ENCODE measurements at places on chromosomes 2 and 18. TPM values are rescaled to one million over a fixed set of nuclear protein-coding genes. Genes with fewer than 3 reads are reported as not detected.

Gene HOXD4
- 0.98 TPM for total RNA-seq

DNA sequence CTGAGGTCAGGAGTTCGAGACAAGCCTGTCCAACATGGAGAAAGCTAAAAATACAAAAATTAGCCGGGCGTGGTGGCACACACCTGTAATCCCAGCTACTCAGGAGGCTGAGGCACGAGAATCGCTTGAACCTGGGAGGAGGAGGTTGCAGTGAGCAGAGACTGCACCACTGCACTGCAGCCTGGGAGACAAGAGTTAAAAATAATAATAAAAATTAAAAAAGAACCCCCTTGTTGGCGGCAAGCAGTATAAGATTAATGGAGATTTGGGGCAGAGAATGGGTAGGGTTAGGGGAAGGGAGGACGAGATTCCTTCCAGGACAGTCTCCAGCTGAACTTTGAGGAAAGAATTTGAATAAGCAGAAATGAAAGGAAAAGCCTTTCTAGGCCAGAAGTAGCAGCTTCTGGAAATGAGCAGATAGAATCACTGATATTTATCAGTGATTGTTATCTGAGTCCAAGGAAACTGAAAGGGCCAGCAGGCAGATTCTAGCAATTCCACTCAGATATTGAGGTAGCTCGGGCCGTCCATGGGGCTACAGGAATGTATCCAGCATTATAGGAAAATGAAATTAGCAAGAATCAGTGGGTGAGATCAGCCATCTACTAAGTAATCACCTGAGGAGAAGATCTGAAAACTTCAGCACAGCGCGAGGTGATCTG lies 7.0 kb upstream of the MYCN start:
- H3K27ac ChIP-seq: no peak overlapping the region
- H3K27me3 ChIP-seq: no peaks in the 10 kb centered on the region
- H3K36me3 ChIP-seq: no peaks in the 10 kb centered on the region
- H3K4me1 ChIP-seq: no peaks in the 10 kb centered on the region
- no peak overlapping the region for H3K4me3 ChIP-seq

DNA sequence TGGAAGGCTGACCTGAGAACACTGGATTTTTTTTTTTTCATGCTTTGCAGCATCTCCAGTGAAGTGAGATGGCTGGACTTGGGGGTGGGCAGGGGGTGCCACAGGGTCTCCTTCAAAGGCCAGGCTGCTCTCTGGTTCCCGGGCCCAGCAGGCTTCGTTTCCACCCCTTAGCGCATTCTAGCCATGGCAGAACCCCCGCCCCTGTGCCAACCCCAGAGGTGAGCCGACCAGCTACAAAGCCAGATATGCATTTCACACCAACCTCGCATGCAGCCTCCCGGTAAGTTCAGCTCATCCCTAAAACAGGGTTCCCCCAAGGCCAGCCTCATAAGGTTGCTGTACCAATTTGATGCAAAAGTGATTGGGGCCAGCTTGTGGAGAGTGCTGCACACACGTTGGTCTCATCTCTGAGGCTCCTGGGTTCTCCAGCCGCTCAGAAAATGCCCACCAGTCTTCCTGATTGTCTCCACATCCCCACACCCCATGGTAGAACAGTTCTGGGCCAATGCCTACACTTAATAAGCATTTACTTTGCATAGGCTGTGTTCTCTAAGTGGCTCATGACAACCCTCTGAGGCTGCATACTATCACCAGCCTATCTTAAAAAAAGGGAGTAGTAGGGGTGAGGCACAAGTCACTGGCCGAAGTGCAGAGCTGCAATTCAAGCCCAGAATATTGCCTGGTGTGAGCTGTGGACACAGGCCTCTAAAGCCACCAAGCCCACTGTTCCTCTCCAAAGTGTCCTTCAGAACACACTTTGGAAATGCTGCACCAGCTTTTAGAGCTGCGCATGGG lies 23.3 kb downstream of the SMAD7 start:
- DNase-seq: no peak
- peak overlapping the region; percentile 97 for H3K27ac ChIP-seq
- H3K27me3 ChIP-seq: no peaks in the 10 kb centered on the region
- no peak overlapping the region for H3K4me3 ChIP-seq

DNA sequence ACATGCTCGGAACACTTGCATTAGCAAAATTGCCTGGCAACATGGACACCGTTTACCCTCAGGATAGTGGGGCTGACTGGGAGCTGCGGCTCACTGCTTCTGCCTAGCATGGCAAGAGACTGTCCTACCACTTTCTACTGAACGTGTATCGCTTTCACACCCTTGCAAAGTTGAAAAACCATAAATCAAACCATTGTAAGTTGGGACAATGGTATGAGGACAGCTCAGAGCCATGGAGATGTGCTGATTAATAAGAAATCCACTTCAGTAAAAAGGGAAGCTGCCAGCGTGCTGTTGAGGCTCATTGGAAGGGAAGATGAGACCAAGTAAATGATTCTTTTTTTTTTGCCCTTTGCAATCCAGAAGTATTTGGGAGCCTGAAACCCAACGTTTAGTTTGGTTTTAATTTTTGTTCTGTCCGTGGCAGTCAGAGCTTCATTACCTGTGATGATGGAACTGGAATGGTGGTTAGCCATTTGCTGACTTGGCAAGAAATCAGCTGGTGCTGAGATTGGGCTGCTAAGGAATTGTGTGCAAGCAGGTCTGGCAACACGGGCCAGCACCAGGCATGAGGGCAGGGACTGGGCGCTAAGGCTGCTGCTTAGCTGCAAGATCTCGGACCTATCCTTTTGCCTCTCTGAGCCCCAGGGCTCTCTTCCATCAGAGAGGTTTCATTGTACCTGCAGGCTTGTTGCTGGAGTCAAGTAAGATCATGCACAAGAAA lies 75.5 kb upstream of the HS6ST1 start:
- H3K27ac ChIP-seq: no peak overlapping the region
- no peak overlapping the region for H3K4me3 ChIP-seq
- H3K4me1 ChIP-seq: no peaks in the 10 kb centered on the region
- no peak for DNase-seq

- no peaks in the 10 kb centered on the region for H3K36me3 ChIP-seq
- no peak overlapping the region for H3K4me3 ChIP-seq
- no peak overlapping the region for H3K27ac ChIP-seq
- no peaks in the 10 kb centered on the region for H3K27me3 ChIP-seq
- DNase-seq: no peak
These were observed 402.9 kb upstream of the PKDCC start for GRCh38 chr2:41644936-41645335.

DNA sequence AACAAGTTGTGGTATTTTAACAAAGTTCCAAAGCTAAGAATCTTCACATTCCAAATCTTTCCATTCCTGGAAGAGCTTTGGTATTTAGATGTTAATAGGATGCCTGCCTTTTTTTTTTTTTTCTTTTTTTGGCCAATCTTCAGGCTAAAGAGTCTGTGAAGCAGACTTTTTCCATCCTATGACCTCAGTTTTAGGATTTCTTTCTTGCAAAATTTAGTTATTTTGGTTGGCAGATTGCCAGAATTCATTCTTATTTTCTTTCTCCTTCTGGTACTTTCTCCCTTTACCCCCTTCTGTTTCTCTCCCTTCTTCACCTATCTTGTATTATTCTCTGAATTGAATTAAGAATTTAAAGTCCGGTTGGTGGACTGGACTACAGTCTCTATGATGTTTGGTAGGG lies 217.8 kb upstream of the REV1 start:
- H3K4me1 ChIP-seq: peaks cover 37% of the 10 kb centered on the region
- peak overlapping the region; percentile 32 for H3K27ac ChIP-seq
- no peak for DNase-seq
- no peaks in the 10 kb centered on the region for H3K27me3 ChIP-seq
- no peak overlapping the region for H3K4me3 ChIP-seq

Gene CEBPZOS
- total RNA-seq: 31.6 TPM

Gene CNNM4
- 3.3 TPM for total RNA-seq

GRCh38 chr2:140882671-140883620 lies 1247.9 kb downstream of the LRP1B start:
- H3K27me3 ChIP-seq: no peaks in the 10 kb centered on the region
- no peak for DNase-seq
- no peaks in the 10 kb centered on the region for H3K36me3 ChIP-seq
- no peak overlapping the region for H3K4me3 ChIP-seq

DNA sequence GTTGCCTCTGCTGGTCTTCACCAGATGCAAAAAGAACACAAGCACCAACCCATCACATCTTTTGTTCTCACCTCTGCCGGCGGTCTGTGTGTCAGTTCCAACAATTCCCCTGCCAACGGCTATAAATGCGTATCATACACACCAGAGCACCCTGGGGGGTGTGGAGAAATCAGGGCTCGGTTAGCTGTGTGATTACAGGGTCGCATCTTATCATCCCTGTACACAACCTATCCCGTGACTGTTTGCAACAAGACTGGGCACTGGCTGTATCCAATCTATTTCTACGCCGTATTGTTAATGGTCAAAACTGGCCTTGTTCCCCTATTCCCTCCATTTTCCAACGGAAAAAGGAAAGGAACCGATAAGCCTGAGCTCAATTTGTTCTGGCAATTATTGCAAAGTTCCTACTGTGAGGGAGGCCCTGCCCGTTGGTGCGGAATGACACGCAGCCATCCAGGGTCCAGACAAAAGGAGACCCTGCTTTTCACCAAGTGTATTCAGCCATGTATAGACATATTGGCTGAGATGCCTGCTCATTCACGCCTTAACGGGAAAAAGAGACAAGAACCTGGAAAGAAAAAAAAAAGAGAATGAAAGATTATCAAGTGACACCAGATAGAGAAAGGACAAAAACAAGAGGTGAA lies 136.9 kb downstream of the CDH20 start:
- no peaks in the 10 kb centered on the region for H3K36me3 ChIP-seq
- H3K27ac ChIP-seq: no peak overlapping the region
- DNase-seq: no peak
- no peaks in the 10 kb centered on the region for H3K4me1 ChIP-seq

DNA sequence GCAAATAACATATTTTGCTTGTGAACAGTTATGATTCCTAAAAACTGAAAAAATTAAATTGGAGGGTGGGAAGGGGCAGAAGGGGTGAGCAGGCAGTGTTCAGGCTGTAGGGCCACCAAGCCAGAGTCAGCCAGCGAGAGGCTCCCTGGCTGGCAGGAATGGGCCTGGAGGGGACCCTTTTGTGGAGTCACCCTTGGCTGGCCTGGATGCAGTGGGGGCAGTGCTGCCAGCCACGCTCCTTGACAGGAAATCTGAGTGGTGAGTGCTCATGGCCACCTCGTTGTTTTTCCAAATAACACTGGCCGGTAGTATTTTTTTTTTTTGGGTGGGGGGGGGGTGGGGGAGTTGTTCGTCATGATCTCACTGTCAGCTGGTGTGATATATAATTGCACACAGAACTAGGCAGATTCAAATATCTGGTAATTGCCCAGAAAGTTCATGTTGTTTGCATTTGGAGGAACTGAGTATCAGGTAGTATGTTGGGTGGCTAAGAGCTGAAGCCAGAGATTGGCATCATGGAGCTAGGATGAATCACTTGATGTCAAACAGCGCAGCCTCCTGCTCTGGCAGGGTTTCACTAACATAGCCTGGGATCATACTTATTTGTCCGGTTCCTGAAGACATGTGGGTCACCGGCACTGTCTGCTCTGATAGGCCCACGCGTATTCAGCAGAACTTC lies 160.0 kb downstream of the PTGR3 start:
- no peak for DNase-seq
- H3K27me3 ChIP-seq: no peaks in the 10 kb centered on the region
- H3K27ac ChIP-seq: no peak overlapping the region
- H3K4me3 ChIP-seq: no peak overlapping the region

DNA sequence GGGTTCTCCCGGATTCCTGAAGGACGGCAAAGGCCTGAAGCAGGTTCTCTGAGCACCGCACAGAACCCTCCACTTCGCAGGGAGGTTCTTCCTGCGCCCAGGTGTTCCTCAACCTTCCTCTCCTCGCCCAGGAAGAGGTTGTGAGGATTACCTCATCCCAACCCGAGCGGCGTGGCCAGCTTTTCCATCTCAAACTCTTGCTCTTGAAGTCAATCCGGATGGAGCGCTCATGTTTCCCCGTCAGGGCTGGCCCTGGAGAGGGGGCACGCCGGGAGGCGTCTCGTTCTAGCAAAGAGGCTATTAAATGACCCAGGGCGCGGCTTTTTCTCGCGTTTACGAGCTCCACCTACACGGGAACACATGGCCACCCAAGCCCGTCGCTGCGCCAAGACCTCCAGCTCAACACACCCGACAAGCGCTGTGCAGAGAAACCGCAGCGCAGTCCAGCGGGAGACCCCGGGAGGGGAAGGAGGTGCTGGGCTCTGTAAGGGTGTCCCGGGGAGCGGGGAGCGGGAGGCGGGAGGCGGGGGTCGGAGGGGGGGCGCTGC lies 540 bp upstream of the RAB10 start:
- peak; percentile 96 for DNase-seq
- H3K36me3 ChIP-seq: no peaks in the 10 kb centered on the region
- peak overlapping the region; percentile 94 for H3K27ac ChIP-seq
- no peaks in the 10 kb centered on the region for H3K27me3 ChIP-seq

DNA sequence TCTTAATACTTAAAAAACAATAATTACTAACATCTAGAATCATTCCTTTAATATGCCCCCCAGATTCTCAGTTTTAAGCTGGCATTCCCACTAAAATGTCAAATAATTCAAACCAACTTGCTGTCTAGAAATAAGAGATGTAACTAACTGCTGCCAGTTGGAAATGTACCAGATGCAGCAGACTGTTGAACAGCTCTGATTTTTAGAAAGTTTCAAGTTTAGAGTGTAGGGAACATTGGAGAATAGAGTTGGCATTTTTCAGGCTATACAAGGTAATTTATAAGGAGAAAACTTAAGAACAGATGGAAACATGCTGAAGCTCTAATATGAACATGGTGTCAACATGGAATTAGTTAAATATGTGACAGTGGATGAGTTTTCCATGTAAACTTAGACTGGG lies 101.4 kb downstream of the PTRHD1 start:
- peaks cover 23% of the 10 kb centered on the region for H3K36me3 ChIP-seq
- peaks cover 12% of the 10 kb centered on the region for H3K4me1 ChIP-seq
- H3K4me3 ChIP-seq: no peak overlapping the region

Gene ATP6V1C2
- total RNA-seq: not detected

DNA sequence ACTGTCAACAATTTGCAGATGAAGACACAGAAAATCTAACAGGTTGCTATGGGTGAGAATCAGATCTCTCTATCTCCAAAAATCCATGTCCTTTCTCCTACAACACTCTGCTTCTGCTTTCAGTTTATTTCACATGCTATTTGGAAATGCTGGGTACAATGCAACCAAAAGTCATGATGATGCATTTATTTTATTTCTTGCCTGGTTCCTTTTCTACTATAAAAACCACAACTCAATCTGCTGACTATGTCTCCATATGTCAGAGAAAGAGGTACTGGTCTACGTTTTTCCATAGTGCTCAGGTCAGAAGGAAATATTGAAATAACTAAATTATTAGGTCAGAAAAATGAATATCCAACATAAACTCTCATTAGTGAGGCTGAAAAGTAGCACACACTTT lies 20.5 kb downstream of the RAD51AP2 start:
- H3K4me3 ChIP-seq: no peak overlapping the region
- H3K27me3 ChIP-seq: no peaks in the 10 kb centered on the region
- no peaks in the 10 kb centered on the region for H3K4me1 ChIP-seq
- no peak for DNase-seq
- H3K36me3 ChIP-seq: no peaks in the 10 kb centered on the region

DNA sequence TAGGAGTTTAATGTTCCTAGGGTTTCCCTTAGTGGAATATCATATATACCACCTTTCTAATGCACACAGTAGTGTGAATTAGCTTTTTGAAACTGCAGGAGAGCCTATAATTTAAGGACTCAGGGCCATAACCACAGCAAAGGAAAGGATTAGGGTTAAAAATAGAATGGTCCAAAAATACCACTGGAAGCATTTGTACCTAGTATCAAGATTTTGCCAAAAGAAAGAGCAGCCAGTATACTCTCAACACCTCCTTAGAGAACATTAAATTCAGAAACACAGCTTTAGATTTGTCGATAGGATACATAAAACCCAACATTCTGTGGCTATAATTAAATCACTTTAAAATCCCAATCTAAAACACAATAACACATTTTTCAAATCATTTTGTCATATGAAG lies 634.9 kb downstream of the EPHA4 start:
- no peak overlapping the region for H3K27ac ChIP-seq
- H3K4me3 ChIP-seq: no peak overlapping the region
- H3K4me1 ChIP-seq: peaks cover 4% of the 10 kb centered on the region
- DNase-seq: no peak
- H3K27me3 ChIP-seq: no peaks in the 10 kb centered on the region
